ENCODE measurements at places on chromosomes 12 and 14. TPM values are rescaled to one million over a fixed set of nuclear protein-coding genes. Genes with fewer than 3 reads are reported as not detected.

NPFF gene
- total RNA-seq, result not detected

DNA sequence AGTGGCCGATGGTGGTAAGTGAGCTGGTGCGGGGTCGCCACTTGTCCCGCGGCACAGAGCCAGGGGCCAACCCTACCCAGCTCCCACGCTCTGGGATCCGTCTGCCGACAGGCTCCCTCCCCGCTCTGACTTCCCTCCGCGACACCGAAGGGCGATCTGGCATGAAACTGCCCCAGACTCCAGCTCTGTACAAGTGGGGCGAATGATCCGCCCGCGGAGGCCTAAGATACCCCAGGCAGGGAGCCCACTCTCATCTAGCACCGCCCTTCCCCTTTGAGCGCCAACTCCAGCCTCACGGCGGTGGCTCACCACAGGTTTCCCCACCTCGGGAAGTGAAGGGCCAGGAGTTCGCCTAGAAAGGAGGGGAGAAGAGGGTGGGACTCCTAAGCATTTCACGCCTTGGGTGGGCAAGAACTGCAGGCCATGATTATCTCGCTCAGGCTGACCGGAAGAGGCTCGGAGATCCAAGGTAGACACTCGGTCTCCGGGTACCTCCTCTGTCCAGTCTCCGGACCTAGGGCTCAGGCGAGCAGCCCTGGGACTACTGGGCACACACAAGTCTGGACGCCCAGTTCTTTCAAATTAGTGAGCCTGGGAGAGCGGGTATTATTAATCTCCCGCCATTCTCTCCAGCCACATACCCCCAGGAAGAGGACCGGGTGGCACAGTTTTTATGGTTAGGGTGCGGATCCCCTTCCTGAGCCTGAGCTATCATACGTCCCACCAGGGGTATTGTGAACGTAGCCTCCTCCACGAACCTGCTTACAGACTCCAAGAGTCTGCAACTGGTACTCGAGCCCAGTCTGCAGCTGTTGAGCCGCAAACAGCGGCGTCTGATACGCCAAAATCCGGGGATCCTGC is 849 bp downstream of the WNT1 start:
- no peak overlapping the region for H3K27ac ChIP-seq
- peaks cover 47% of the 10 kb centered on the region for H3K4me1 ChIP-seq
- H3K27me3 ChIP-seq, result peaks cover 95% of the 10 kb centered on the region
- H3K36me3 ChIP-seq, result no peaks in the 10 kb centered on the region

GRCh38 chr14:100429537-100429936 is 106.4 kb downstream of the SLC25A47 start:
- H3K27me3 ChIP-seq, result no peaks in the 10 kb centered on the region
- peaks cover 12% of the 10 kb centered on the region for H3K4me1 ChIP-seq
- no peak for DNase-seq
- no peak overlapping the region for H3K27ac ChIP-seq
- no peaks in the 10 kb centered on the region for H3K36me3 ChIP-seq

WSCD2 gene
- total RNA-seq, result 46.6 TPM

KRT72 gene
- total RNA-seq, result not detected

GRCh38 chr14:30681752-30682355 is 59.7 kb downstream of the SCFD1 start:
- no peak for DNase-seq
- no peaks in the 10 kb centered on the region for H3K4me1 ChIP-seq
- H3K36me3 ChIP-seq, result no peaks in the 10 kb centered on the region
- no peaks in the 10 kb centered on the region for H3K27me3 ChIP-seq
- no peak overlapping the region for H3K4me3 ChIP-seq

GRCh38 chr14:79960288-79960687 is 251.0 kb downstream of the DIO2 start:
- H3K4me1 ChIP-seq, result no peaks in the 10 kb centered on the region
- no peaks in the 10 kb centered on the region for H3K36me3 ChIP-seq
- no peak overlapping the region for H3K4me3 ChIP-seq
- no peak overlapping the region for H3K27ac ChIP-seq
- no peaks in the 10 kb centered on the region for H3K27me3 ChIP-seq
- peak; percentile 24 for DNase-seq

- H3K4me1 ChIP-seq, result peaks cover 9% of the 10 kb centered on the region
- no peak overlapping the region for H3K4me3 ChIP-seq
Measured at GRCh38 chr12:132517740-132518100, 27.8 kb downstream of the FBRSL1 start.

ADSS1 gene
- 4.4 TPM for total RNA-seq

CRIP1 gene
- 246 TPM for total RNA-seq

GRCh38 chr14:55317542-55318306 is 46.5 kb downstream of the FBXO34 start:
- no peak for DNase-seq
- H3K27ac ChIP-seq, result peak overlapping the region; percentile 86
- H3K4me3 ChIP-seq, result no peak overlapping the region
- no peaks in the 10 kb centered on the region for H3K4me1 ChIP-seq

DNA sequence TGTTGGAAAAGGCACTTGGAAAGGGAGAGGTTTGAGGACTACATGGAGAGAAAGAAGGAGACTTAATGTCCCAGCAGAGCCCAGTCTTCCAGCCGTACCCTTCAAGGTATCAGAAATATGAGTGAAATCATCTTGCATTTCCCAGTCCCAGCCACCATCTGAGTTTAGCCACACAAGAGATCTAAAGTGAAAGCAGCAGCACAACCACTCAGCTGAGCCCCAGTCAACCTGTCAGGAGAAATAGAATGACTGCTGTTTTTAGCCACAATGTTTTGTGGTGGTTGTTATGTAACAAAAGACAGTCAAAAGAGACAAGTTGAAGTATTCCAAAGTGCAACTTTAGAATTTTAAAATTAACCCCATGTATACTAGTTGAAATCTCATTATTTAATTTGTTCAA is 28.0 kb downstream of the DERA start:
- H3K4me3 ChIP-seq, result no peak overlapping the region
- H3K36me3 ChIP-seq, result no peaks in the 10 kb centered on the region
- DNase-seq, result no peak

GPR84 gene
- not detected for total RNA-seq

KRT74 gene
- total RNA-seq, result not detected

CLEC4D gene
- not detected for total RNA-seq

KLRK1 gene
- total RNA-seq, result 4.9 TPM

DNA sequence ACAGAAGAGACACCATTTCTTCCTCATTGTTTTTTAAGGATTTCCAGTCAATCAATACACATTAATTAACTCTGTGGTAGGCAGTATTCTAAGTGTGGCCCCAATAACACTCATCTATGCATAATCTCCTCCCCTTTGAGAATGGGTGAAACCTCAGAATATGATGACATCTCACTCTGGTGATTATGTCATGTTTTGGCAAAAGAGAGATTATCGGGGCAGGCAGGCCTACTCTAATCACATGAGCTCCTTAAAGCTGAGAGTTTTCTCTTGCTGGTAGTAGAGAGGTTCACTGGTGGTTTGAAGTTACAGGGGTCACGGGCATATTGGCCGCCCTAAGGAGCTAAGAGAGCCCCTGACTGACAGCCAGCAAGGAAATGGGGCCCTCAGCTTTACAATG is 7.1 kb upstream of the LGMN start:
- H3K27me3 ChIP-seq, result no peaks in the 10 kb centered on the region
- H3K27ac ChIP-seq, result no peak overlapping the region
- H3K4me1 ChIP-seq, result no peaks in the 10 kb centered on the region

- peaks cover 10% of the 10 kb centered on the region for H3K4me1 ChIP-seq
- H3K36me3 ChIP-seq, result no peaks in the 10 kb centered on the region
- no peaks in the 10 kb centered on the region for H3K27me3 ChIP-seq
- no peak for DNase-seq
Measured at GRCh38 chr14:94124582-94125377, 4.6 kb downstream of the IFI27L2 start.

GRCh38 chr12:26122681-26123481 is 2.0 kb downstream of the BHLHE41 start:
- H3K4me3 ChIP-seq, result peak overlapping the region; percentile 25
- H3K36me3 ChIP-seq, result no peaks in the 10 kb centered on the region
- peaks cover 53% of the 10 kb centered on the region for H3K4me1 ChIP-seq
- DNase-seq, result peak; percentile 75

- H3K4me3 ChIP-seq, result no peak overlapping the region
- no peaks in the 10 kb centered on the region for H3K4me1 ChIP-seq
Measured at GRCh38 chr12:50901685-50902113, 50.6 kb upstream of the HIGD1C start.

KRT71 gene
- total RNA-seq, result not detected

- no peak overlapping the region for H3K27ac ChIP-seq
- H3K36me3 ChIP-seq, result no peaks in the 10 kb centered on the region
- H3K4me3 ChIP-seq, result no peak overlapping the region
- no peaks in the 10 kb centered on the region for H3K4me1 ChIP-seq
- peaks cover 60% of the 10 kb centered on the region for H3K27me3 ChIP-seq
- no peak for DNase-seq
Measured at GRCh38 chr12:13027032-13027431, 17.1 kb upstream of the FAM234B start.

- DNase-seq, result peak; percentile 35
- peaks cover 30% of the 10 kb centered on the region for H3K27me3 ChIP-seq
- H3K27ac ChIP-seq, result peak overlapping the region; percentile 90
- peak overlapping the region; percentile 52 for H3K4me3 ChIP-seq
Measured at GRCh38 chr12:53325511-53326061, 4.2 kb upstream of the AAAS start.

DNA sequence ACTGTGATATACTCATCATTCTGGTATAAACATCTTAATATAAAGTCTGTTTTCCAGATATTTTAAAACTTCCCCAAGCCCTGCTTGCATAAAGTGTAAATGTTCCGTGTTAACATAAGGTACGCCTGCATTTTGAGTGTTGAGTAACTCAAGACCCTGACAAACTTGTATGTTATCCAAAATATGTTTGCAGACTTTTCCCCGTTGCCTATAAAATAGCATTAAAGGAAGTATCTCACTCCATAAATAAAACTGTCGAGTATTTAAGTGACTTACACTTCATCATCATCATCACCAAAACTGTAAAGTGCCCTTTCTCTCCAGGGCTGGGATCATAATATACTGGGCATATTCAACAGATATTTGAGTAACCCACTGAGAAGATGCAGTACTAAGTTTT is 64.6 kb upstream of the TSPAN8 start:
- H3K36me3 ChIP-seq, result no peaks in the 10 kb centered on the region
- H3K4me1 ChIP-seq, result peaks cover 8% of the 10 kb centered on the region
- no peaks in the 10 kb centered on the region for H3K27me3 ChIP-seq

TCL1B gene
- total RNA-seq, result 0.64 TPM

PRR4 gene
- not detected for total RNA-seq

DNA sequence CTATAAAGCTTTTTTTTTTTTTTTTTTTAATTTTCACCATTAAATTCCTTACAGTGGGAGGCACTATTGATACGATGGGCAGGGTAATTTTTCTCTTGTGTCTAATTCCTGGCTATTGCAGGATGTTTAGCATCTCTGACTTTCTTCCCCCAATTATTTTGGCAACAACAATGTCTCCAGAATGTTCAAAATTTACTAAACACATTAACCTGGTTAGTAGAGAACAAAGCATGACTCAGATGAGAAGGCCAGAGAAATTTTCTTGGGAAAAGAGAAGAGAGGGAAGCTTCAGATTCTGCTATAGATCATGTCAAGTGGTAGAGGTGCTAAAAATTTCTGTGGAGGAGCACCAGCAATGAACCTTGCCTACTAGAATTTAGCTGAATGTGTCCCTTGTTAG is 171.5 kb upstream of the PRICKLE1 start:
- no peaks in the 10 kb centered on the region for H3K4me1 ChIP-seq
- DNase-seq, result no peak
- no peaks in the 10 kb centered on the region for H3K27me3 ChIP-seq
- no peak overlapping the region for H3K27ac ChIP-seq
- no peaks in the 10 kb centered on the region for H3K36me3 ChIP-seq
- no peak overlapping the region for H3K4me3 ChIP-seq

DNA sequence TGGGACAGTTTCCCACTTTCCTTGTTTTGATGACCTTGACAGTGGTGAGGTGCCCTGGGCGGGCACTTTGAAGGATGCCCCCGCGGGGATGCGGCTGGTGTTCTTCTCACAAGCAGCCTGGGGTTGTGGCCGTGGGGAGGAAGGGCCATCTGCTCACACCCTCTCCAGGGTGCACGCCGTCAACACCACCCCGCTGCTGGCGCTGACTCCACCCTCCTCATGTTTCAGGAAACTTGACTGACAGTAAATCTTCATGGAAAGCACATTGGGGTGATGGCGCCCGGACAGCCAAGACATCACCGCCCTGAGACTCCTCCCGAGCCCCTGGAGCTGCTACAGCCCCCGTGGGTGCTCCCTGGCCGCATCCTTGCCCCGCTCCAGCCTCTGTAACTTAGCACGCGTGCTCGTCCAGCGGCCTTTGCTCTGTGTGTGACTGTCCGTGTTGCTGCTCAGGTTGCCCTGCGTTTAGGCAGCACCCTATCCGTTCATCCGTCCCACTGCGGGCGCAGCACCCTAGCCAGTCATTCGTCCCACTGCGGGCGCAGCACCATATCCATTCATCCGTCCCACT is 150.2 kb upstream of the C14orf180 start:
- DNase-seq, result no peak
- H3K27me3 ChIP-seq, result no peaks in the 10 kb centered on the region
- H3K36me3 ChIP-seq, result no peaks in the 10 kb centered on the region
- no peaks in the 10 kb centered on the region for H3K4me1 ChIP-seq

DNA sequence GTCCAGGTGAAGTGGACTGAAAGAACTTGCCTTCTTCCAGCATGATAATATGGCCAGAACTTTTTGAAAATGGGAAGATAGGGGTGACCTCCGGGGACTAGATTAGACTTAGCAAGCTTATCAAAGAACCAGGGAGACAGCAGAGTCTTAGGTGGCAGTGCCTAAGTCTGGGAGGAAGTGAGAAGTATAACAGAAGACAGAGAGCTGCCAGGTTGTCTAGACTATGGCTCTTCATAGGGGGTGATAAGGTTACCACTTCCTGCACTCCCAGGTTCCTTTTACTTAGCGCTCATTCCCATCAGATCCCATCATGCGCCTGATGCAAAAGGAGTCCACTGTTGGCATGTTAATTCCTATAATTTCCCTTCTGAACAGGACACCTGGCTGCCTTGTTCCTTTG is 69.9 kb downstream of the PLXNC1 start:
- H3K4me3 ChIP-seq, result no peak overlapping the region
- no peaks in the 10 kb centered on the region for H3K27me3 ChIP-seq
- DNase-seq, result no peak

GRCh38 chr14:61326146-61326545 is 4.8 kb downstream of the PRKCH start:
- H3K27ac ChIP-seq, result peak overlapping the region; percentile 22
- peaks cover 28% of the 10 kb centered on the region for H3K27me3 ChIP-seq
- DNase-seq, result no peak
- H3K4me1 ChIP-seq, result peaks cover 14% of the 10 kb centered on the region

PAH gene
- not detected for total RNA-seq

DNA sequence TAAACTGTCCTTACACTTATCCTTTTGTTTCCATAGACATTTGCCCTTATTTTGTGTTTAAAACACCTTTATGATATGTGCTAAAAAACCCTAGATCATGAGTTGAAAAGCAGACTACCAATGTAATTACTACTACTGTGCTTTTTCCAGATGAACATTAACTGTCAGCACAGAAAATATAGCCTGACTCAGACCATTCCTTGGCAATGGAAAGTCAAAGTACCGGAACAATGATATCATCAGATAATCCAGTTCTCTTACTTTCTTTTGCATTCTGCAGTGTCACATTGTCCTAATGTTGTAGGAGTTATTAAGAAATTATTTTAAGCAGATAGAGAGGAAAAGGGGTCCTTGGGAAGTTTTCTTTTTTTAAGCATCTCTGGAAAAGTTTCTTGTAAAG is 1189.0 kb upstream of the FLRT2 start:
- H3K4me1 ChIP-seq, result no peaks in the 10 kb centered on the region
- no peaks in the 10 kb centered on the region for H3K27me3 ChIP-seq
- H3K27ac ChIP-seq, result no peak overlapping the region
- no peak for DNase-seq
- no peaks in the 10 kb centered on the region for H3K36me3 ChIP-seq

Data from transverse colon (tissue), 4 donors.